ENCODE measurements at places on chromosomes 12 and 14.

- DNase-seq: no peak
These were observed 5.6 kb downstream of the ZNF385A start for GRCh38 chr12:54378796-54379397.

GRCh38 chr12:48163150-48163747, 5.9 kb upstream of the ASB8 start:
- DNase-seq: no peak

GRCh38 chr12:50112456-50113218, 601 bp downstream of the COX14 start:
- no peak for DNase-seq

DNA sequence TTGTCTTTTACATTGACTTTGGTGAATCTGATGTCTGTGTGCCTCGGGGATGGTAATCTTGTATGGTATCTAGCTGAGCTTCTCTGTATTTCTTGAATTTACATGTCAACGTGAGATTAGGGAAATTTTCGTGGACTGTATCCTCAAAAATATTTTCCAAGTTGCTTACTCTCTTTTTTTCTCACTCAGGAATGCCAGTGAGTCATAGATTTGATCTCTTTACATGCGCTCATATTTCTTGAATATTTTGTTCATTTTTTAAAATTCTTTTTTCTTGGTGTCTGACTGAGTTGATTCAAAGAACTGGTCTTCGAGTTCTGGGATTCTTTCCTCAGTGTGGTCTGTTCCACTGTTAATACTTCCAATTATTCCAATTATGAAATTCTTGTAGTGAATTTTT, 207.7 kb downstream of the RAD51B start:
- no peak for DNase-seq

DNA sequence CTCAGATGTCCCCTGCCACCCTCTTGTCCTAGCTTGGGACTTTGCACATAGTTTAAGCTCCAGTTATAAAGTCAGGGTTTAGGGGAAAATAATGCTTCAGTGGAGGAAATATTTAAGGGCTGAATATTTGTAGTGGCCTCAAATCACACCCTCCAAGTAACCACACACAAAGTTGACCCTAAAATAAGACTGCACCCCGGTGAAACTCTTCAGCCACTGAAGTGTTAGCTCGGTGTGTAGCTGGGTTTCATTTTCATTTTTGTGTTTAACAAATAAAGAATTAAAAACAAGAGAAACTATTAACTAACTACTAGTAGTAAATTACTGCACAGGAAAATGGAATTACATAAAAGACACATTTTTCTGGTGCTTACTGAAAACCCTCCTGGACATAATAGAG, 14.8 kb upstream of the BCL11B start:
- DNase-seq: no peak

DNA sequence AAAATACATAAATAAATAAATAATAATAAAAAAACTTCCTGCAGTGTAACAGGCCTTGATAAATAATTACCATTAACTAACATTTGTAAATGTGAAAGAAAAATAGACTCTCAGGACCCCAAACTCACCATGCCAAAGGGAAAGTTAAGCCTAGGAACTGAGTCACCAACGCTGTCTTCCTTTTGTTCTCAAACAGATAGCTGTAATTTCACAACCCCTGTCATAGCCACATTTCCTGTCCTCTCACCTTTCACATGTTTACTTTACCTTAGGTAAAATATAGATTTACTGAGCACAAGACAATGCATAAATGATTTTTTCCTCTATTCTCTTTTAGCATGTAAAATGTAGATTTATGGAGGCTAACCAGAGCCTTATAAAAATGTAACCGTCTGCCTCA, 35.9 kb upstream of the CHST11 start:
- DNase-seq: peak; percentile 67

GRCh38 chr12:32052212-32052713, 54.4 kb upstream of the BICD1 start:
- no peak for DNase-seq

DNA sequence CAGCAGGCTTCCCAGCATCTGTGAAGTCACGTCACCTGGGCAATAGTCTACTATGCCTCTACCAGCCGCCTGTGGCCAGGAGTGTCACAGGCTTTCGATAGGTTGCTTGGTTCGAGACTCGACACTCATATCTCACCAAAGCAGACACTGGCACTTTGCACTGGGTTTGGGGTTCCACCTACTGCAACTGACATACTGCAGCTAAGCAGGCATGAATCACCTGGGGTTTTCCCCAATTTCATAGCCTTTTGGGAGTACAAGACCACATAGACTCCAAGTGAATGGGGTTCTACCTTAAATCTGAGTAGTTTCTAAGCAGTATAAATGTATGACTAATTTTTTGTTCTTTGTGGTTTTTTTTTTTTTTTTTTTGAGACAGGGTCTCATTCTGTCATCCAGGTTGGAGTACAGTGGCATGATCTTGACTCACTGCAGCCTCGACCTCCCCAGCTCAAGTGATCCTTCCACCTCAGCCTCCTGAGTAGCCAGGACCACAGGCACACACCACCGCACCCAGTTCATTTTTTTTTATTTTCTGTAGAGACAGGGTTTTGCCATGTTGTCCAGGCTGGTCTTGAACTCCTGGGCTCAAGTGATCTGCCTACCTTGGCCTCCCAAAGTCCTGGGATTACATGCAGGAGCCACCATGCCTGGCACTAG, 32.1 kb downstream of the DMAC2L start:
- peak; percentile 94 for DNase-seq

DNA sequence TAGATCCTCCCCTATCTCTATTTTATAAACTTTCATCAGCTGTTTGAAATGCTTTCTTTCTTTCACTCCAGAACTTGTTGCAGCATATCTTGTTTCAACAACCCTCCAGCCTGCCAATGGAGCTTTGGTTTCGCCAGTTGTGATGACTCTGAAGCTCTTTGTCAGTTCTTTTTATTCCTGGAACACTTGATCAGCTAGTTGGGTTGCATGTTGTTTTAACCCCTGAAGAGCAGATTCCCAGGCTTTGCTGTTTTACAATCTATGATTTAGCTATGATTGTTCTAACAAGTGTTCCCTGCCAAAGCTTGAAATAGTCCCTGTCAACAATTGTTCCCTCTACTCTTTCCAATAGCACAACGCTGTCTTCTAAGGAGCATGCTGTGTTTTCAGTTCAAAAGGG, 50.6 kb upstream of the FUT8 start:
- DNase-seq: no peak

- DNase-seq: no peak
These were observed 88.3 kb upstream of the E2F7 start for GRCh38 chr12:77153706-77154105.

DNA sequence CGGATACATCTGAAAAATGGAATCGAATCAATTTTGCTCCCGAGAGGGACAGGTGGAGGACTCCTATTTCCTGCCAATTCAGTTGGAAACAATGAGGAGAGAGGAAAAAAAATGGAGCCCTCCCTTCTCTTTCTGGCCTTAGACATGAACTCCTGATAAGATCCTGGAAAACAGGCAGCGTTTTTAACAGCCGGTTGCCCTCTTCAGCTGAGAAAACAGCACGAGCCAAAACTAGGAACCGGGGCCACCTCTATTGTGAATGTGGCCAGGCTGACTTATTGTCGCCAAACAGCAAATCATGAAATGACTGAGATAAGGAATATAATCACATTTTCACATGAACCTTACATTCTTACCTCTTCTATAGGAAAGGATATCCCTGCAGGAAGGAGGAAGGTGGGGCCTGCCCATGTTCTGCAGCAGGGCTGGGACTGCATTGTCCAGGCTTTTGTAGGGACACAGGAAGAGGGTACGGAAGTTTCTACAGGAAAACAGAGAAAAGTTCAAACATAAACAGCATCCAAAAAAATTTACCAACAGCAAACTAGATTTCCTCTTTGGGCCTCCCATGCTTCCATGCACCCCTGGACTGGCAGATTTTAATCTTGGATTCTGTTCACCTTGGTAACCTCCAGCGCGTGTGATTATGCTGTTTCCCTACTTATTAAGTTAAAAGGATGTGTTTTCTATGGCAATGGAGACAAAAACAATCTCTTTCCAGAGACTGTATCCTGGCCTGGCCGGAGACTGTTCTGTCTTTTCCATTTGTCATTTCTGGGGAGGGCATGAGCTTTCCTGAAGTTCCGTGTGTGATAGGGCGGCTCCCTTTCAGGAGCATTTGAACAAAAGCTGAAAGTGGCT, 29.0 kb upstream of the ELK3 start:
- no peak for DNase-seq

GRCh38 chr12:93173178-93173957, 204.4 kb upstream of the NUDT4 start:
- DNase-seq: no peak

DNA sequence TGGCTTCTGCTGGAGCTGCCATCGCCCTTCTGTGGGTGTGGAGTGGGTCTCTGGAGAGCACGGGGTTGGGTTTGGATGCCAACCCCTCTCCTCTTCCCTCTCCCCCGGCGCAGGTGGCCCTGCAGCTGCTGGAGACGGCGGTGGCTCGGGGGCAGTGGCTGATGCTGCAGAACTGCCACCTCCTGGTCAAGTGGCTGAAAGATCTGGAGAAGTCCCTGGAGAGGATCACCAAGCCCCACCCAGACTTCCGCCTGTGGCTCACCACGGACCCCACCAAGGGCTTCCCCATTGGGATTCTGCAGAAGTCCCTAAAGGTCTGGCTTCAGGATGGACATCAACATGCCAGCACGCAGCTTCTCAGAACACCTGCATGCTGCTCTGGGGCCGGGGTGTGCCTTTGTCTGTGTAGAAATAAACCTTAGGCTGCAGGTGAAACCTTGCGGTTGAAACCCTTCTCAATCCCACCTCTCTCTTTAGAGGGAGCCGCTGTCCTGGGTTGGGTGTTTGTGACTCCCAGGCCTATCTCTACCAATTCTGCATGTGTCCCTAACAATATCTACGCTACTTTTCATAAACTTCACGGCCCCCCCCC, 44.3 kb downstream of the CCDC92 start:
- no peak for DNase-seq

- DNase-seq: peak; percentile 82
These were observed 437 bp downstream of the ERO1A start for GRCh38 chr14:52694761-52695480.

GRCh38 chr12:25242981-25243679, 7.6 kb downstream of the KRAS start:
- DNase-seq: no peak

- peak; percentile 79 for DNase-seq
These were observed 1352.9 kb downstream of the TMEM121 start for GRCh38 chr14:106879241-106879640.

GRCh38 chr12:52260361-52261207, 13.9 kb upstream of the KRT86 start:
- DNase-seq: no peak

GRCh38 chr14:65044596-65044959, 57.7 kb downstream of the MAX start:
- no peak for DNase-seq

- peak; percentile 85 for DNase-seq
These were observed 31.1 kb downstream of the CCDC177 start for GRCh38 chr14:69543341-69544115.

DNA sequence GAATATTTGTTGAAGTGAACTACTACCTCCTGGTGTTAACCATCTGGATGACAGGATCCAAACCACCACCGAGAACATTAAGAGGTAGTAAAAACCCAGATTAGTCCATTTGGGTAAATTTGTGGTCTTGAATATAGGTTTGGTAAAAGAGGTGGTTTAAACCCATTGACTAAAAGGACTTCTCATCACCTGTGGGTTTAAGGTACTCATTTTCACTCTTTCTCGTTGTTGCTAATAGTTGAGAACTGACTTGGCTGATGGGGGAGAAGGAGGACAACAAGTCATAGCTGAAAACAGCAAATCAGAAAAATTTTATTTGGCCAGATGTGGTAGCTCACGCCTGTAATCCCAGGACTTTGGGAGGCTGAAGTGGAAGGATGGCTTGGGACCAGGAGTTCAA, 59.2 kb downstream of the ACADS start:
- DNase-seq: peak; percentile 79

- DNase-seq: no peak
These were observed 110.6 kb downstream of the CACNA1C start for GRCh38 chr12:2163177-2163941.

- no peak for DNase-seq
These were observed 302.7 kb downstream of the CEP128 start for GRCh38 chr14:80638620-80639515.

GRCh38 chr14:104981699-104982541, 3.7 kb upstream of the CLBA1 start:
- DNase-seq: no peak

GRCh38 chr14:103576371-103577024, 13.7 kb downstream of the COA8 start:
- DNase-seq: no peak

DNA sequence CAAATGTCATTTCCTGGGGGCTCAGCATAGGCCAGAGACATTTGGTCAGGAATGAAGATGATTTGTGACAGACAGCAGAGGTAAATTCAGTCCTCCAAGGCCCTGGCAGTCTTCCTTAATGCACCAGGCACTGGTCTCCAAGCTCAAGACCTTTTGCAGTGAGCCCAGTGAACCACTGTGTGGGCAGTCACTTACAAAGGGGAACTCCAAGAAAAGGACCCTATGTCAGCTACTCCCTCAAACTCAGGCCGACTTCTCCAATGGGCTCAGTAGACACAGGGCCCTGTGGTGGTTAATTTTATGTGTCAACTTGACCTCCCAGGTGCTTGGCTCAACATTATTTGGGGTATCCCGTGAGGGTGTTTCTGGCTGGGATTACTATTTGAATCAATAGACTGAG, 29.3 kb upstream of the PLEK2 start:
- no peak for DNase-seq

DNA sequence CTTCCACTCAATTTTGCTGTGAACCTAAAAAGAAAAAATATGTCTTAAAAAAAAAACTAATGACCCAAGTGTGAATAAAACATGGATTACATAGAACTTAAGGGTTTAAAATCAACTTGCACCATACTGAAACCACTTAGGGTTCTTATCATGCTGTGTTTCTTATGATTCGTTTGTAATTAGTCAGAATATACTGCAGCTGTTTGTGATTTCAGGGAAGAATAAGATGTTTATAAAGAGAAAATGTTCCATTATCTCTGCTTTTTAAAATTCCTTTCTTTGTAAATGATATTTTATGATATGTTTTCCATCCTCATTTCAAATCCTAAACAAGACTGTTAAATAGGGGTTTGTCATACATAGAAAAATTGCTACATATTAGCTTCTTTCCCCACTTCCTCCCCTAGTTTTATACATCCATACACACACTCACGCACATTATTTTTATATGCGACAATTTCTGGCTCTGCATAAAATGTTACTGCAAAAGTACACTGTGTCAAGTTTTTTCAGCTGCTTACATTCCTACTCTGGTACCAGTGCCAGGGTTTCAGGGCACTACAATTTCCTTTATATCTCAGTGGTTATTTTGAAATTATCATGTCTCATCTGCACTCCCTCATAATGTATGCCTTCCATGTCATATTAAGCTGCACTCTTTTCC, 275.2 kb upstream of the GARIN6 start:
- DNase-seq: no peak

GRCh38 chr14:91911474-91912032, 35.9 kb downstream of the FBLN5 start:
- DNase-seq: peak; percentile 75

GRCh38 chr14:96660123-96660522, 137.1 kb upstream of the VRK1 start:
- DNase-seq: no peak

GRCh38 chr12:56931474-56931978, 2.7 kb downstream of the SDR9C7 start:
- peak; percentile 4 for DNase-seq

All from activated CD4-positive, alpha-beta T cell treated with anti-CD3 and anti-CD28 coated beads, Interleukin-10, Interleukin-2, amounts not matched to agents 100 ng/mL and 50 ng/mL, durations not matched to agents 16 hours and 8 hours (primary cell).